Karpas-422 (cell line): ENCODE measurements at places on chromosomes 7 and 10.

- no peak for DNase-seq
Measured at GRCh38 chr10:7804216-7804615, 14.1 kb upstream of the TAF3 start.

GRCh38 chr10:14560274-14560673, 214.4 kb downstream of the FAM107B start:
- no peak for DNase-seq

GRCh38 chr10:49300140-49300974, 1.4 kb downstream of the C10orf71 start:
- DNase-seq: no peak

- no peak for DNase-seq
Measured at GRCh38 chr10:4843525-4844180, 17.6 kb downstream of the AKR1E2 start.

- no peak for DNase-seq
Measured at GRCh38 chr10:86681047-86681446, 12.7 kb downstream of the LDB3 start.

GRCh38 chr10:91653219-91653870, 20.5 kb upstream of the PPP1R3C start:
- DNase-seq: no peak

DNA sequence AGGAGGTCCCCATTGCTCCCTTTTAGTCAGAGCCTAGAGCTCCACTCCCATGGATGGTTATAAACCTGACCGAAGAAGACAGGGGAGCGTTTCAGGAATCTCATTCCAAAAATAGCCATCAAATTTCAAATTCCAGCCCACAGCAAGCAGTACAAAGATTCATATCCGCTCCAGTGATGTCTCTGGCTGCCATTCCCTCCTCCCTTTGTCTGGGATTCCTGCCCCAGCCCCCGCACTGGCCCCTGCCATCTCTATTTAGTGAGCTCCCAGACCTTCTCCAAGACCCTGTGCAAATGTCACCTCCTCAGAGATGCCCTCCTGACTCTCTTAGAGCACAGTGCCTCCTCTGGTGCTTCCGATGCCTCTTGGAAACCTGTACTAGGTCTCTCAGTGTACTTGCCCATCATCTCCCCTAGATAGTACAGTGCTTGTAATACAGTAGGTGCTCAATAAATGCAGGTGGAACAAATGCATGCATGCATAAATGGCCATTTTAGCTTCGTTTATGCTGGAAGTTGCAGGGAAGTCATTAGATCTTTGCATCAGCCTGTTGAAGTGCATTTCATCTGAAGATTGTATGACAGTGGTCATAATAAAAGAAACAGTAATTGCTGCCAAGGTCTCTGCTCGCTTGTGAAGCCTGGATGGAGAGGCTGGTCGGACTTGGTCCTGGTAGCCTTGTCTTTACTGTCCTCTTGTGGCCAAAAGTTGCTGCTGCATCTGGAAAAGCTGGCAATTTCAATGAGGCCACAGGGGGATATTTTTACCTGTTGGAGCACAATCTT, 32.0 kb upstream of the HABP2 start:
- DNase-seq: peak; percentile 85

DNA sequence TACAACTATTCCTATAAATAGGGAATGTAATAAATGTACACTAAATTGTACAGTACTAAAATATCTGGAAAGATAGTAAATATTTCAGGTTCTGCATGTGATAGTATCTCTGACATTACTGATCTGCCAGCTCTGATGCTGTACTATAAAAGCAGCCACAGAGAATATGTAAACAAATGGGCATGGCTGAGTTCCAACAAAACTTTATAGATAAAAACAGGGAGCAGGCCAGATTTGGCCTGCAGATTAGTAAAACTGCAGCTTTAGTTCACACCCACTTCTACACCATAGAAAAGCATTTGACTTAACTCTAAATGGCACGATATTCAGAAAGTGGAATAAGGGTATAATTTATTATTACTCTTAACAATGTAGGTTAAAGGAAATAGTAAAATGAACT, 18.8 kb upstream of the TLL2 start:
- DNase-seq: no peak

GRCh38 chr7:32937344-32938174, 19.7 kb upstream of the FKBP9 start:
- DNase-seq: no peak

DNA sequence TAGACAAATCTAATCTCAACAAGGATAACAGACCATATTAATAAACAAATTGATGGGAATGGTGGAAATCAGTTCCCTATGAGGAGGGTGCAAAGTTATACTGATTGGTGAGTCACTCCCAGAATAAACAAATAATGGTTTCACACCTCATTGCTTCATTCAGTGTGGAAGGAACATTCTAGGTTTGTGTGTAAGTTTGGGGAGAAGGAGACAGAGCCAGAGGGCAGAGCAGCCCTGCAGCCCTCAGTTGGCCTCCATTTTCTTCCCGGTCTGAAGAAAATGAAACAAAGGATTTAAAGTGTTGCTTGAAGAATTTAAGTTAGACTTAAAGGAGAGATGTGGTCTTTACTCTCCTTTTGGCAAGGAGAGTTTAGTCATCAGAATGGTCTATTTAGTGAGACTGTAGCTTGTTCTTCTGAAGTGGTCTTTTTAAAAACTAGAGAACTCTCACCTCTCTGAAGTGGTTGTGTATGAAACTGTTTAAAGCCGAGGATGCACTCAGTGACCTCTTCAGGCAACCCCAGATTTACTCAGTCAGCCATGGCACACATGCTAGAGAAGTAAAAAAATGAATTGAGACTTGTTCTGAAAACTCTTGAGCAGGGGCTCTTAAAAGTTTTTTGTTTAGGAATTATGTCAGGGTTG, 27.2 kb downstream of the IKZF1 start:
- DNase-seq: peak; percentile 61

DNA sequence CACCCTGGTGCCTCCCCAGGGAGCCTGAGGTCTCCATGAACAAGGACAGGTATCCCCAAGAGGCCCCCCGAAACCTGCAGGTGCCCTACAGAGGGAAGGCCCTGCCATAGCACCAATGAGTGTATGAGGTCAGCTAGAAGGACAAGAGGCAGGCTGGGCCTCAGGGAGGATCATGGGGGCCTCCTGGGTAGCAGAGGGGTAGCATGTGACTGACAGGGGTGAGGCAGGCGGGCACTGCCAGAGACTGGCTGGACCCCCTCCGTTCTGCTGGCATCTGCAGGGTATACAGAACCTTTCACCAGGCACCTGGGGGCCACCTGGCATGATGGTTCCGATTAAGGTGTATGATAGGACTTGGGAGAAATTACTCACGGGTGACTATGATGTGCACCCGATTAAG, 79.2 kb upstream of the KCTD7 start:
- DNase-seq: no peak

- DNase-seq: no peak
Measured at GRCh38 chr10:53765311-53765710, 992.7 kb upstream of the MBL2 start.

DNA sequence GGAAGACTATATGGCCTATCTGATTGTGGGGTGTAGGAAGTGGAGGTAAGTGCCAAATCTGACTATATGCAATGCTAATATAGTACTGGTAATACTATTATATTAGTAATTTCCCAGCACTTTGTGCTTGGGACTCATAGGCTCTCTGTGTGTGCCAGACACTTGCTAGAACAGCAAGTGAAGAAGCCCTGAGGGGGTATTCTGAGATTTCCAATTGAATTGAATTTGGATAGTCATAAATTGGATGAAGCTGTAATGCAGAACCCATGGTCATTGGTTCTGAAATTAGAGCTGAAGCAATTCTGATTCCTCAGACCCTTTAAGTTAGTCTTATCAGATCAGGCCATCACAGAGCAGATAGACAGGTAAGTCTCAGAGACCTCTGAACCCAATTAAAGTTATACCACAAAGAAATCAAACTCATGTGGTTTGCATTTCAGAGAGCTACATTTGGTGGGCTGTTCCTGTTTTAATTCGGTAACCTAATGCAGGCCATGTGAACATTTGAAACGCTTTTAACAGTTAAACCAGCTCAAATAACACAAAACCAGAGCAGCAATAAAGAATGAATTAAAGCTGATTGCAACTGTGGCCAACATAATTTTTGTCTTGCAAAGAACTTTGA, 179.5 kb downstream of the CREB5 start:
- no peak for DNase-seq

GRCh38 chr10:95384011-95384704, 93.4 kb upstream of the PDLIM1 start:
- DNase-seq: no peak

GRCh38 chr10:97138846-97139245, 46.9 kb downstream of the SLIT1 start:
- DNase-seq: no peak

- DNase-seq: no peak
Measured at GRCh38 chr7:152847386-152847908, 87.9 kb downstream of the ACTR3B start.

- no peak for DNase-seq
Measured at GRCh38 chr7:24133691-24134090, 150.3 kb upstream of the NPY start.

- DNase-seq: peak; percentile 89
Measured at GRCh38 chr7:142535123-142535779, 214.0 kb upstream of the PRSS1 start.

- no peak for DNase-seq
Measured at GRCh38 chr10:113422371-113422770, 130.5 kb upstream of the HABP2 start.

DNA sequence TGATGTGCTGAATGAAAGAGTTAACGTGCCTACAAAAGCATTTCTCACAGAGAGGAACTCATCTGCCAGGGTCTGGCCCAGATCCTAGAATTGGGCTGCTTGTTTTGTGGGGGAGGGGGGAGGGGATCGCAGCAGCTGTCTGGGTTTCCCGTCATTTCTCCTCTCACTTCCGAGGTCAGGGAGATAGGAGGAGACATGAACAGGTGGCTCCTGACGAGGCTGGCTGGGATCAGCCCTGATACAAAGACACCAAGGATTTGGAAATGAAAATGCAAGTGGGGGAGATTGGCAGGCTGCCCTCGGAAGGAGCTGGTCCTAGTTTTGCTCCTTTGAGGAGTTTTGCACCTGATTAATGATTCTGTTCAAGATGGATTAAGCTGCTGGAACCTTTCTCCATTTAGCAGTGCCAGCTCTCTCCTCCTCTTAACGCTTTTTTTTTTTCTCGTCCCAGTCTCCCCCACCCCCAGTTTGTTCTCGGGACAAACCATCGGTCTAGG, 86.8 kb upstream of the KMT2C start:
- no peak for DNase-seq

GRCh38 chr10:118662228-118663035, 67.0 kb upstream of the PRLHR start:
- peak; percentile 34 for DNase-seq

DNA sequence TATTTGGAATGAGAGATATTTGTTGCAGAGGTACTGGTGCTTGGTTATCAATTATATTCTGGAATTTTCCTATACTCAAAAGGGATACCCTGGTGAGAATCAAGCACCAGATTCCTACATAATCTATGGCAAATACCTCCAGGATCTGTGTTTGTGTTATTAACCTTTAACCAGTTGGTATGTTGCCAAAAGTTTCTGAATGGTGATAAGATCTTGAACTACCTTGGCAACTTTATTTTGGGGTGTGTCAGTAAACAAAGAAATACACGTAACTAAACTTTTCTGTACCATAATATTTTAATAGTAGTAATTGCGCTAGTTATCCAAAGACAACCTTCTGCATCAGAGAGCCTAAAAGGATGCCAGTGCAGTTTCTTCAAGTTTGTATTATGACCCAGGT, 13.4 kb downstream of the SCIN start:
- no peak for DNase-seq

GRCh38 chr10:390449-391100, 255.3 kb downstream of the ZMYND11 start:
- no peak for DNase-seq

DNA sequence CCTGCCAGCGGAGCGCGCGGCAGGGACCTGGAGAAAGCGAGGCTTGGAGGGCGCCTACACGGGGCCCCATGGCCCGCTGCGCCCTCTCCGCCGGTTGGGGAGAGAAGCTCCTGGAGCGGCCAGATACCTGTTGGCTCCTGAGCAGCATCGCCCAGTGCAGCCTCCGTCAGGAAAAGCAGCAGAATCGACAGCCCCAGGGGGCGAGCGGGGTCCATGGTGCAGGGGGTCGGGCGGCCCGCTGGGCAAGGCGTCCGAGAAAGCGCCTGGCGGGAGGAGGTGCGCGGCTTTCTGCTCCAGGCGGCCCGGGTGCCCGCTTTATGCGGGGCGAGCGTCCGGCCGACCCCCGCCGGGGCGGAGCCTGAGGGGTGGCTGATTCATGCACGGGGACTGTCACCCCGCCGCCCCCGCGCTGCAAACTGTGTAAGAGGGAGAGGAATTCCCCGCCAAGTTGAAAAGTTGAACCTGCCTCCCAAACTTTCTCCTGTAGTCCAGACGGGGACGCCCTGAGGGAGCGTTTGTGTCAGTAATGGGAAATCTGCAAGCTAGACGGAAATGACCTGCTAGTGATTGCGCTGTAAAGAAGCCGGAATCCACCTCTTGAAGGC, at the start of gene TFPI2:
TSS of gene TFPI2 (minus strand) at position 290 of the 605 bp plus-strand sequence. CDS start at position 215, 75 bp downstream.
- DNase-seq: no peak

- DNase-seq: no peak
Measured at GRCh38 chr7:51446785-51447184, 130.2 kb upstream of the COBL start.
